ENCODE measurements at places on chromosomes 4 and X.

- DNase-seq = no peak
These were observed 11.3 kb downstream of the CACNA1F start for GRCh38 chrX:49221868-49222267.

DNA sequence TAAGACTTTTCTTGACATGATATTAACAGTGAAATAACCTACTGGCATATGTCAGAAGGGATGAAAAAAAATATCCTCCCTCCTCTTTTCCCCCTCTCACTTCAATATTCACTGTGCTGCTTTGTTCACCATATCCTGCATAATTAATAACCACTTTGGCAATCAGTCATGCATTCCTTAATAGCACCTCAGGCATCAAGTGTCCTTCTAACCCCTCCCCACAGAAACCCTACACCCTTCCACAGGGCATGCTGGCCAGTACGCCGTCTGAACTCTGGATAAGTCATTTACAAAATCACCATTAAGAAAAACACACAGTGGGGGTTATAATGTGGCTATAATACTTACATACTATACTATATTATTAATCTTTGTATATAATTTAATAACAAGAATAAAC lies 165.9 kb downstream of the PDGFC start:
- peak; percentile 17 for DNase-seq

DNA sequence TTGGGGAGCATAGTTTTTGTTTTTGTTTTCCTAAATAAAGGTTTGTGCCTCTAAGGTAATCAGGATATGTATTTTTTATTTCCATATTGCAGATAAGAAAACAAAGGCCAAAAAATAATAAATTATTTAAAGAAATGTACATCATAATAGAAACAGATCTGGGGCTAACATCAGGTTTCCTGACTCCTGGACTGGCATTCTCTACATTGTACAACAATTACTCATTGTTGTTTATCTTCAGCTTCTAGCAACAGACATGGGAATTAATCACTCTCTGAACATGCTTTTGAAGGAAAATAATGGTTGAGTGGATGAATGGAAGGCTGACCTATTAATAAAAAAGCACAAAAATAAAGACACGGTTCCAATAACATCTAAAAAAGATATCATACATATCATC lies 146.2 kb downstream of the KCNIP4 start:
- DNase-seq = no peak

DNA sequence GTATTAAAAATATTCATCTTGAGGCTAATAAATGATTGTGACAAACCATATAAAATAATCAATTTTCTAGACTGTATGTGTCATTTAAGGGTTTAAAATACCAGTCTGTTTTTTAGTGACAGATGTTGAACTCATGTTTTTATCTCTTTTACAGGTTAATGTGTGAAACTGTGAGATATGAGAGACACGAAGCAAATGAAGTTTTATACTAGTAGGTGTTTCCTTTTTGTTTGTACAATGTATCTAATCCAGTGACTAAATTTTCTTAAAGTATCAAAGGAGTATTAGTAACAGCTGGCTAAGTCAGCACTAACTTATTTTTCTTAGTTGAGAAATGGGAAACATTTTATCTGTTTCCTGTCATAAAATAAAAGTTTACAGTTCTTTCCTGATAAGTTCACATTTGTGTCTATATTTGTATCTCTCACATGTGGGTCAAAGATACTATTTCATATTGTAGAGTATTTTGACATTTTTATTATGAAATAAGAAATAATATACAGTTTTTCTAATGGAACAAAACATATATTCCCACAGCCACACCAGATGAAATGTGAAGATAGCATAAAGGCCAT lies 90.3 kb downstream of the RAPGEF2 start:
- no peak for DNase-seq

GRCh38 chr4:126757219-126757618 lies 875.5 kb upstream of the INTU start:
- DNase-seq = no peak

- DNase-seq = no peak
These were observed 4.0 kb downstream of the LAP3 start for GRCh38 chr4:17580969-17581368.

DNA sequence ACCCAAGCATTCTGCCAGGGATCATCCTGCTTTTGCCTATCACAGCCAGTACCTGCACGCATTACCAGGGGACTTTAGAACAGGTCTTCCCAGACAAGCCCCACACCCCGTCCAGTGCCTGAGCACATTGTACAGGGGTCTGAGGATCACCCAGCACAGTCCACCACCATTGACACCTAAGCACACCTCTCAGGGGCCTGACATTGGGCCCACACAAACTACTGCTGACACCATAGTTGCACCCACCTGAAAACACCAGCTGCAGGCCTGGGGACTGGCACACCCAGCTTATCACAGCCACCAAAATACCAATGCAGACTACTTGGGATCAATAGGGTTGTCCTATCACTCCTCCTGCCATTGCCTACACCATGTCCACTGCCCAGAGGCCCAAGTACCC lies 14.7 kb upstream of the NAA11 start:
- no peak for DNase-seq

DNA sequence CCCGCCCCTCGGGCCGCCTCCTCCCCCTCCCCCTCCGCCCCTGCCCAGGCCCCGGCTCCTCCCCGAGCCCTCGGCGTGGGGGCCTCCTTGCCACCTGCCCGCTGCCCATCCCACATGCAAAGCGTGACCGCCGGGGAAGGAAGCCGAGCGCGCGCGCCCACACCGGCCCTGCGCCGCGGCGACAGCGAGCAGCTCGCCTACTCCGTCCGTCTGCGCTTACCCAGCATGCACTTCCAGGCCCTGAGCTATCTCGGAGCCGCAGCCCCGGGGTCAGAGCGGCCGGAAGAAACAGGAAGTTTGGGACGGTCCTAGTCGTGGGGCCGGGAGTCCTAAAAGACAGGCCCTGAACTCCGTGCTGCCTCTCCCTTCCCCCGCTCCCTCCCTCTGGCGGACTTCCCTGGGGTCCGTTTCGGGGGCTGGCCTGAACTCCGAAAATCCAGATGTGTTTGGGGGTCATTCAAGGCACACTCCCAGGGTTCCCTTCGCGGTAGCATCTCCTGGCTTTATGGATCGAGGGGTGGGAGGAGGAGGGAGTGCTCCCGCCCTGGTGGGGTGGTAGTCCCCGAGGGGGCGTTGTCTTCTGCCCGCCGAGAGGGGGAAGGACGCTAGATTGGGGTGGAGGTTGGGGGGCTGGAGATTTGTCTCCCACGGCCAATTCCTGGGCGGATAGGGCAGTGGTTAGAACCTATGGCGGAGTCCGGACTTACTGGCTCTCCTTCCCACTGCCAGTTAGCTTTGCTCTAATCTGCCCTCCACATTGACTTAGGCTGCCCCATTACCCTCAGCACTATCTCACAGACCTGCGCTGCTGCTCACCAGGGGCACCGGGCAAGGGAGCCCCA lies 25.0 kb upstream of the BCORL1 start:
- DNase-seq = peak; percentile 85

DNA sequence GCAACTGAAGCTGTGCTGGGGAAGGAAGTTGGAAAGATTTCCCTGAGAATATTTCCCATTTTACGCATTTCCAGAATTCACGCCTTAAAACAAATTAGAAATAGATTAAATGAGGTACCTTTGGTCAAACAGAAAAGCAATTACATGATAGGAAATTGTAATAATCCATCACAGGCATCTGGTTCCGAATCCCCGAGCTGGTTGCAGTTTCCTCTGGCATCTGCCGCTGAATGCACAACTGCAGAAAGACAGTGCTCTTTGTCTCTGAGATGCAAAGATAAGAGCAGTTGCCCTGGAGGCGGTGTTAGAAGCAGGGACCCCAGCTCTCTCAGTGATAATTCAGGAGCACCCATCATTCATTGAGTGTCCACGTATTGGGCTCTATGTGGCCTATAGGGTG lies 224.4 kb downstream of the LDB2 start:
- DNase-seq = no peak

DNA sequence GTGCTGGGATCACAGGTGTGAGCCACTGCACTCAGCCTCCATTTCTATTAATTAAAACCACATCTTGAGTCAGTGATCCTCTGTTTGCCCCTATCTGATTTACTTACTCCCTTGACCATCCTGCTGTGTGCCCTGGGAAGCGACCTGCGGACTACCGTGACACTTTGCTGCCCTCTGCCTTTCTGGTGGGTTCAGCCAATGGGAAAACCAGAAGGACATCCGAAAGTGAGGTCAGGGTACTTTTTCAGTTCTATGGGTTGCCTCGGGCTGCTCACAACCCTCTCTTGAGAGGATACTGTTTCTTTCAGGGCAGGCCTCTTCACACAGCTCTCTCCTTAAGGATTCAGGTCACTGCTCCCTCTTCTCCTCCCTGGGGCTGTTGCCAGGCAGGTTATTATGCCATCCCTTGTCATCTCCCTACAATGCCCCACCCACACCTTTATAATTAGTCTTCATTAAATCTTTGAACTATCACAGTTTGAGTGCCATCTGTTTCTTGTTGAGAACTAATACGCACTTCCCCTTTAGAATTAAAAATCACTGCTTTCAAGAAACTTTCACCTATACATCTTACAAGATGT lies 21.4 kb downstream of the PLAC8 start:
- DNase-seq = no peak

DNA sequence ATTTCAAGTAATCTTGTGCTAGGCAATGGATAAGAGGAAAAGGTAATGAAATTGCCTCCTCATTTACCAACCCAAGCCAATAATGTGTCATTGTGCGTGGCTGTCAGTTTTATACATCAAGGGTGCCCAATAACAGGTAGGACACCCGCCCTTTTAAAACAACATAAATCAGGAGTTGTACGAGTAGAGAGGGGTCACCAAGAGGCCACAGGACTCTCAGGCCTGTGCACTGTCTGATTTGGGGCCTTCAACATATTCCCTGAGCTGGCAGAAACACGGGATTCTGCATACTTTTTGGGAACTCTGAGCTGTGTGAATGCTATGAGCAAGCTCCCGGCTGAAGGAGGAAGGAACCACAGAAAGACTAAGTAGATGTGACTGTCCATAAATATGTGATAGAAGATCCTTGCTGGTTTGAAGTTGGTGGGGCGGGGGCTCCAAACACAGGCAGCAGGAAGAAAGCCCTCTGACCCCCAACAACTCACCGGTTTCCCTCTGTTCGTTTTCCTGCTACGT lies 82.7 kb upstream of the MAML3 start:
- DNase-seq = no peak

DNA sequence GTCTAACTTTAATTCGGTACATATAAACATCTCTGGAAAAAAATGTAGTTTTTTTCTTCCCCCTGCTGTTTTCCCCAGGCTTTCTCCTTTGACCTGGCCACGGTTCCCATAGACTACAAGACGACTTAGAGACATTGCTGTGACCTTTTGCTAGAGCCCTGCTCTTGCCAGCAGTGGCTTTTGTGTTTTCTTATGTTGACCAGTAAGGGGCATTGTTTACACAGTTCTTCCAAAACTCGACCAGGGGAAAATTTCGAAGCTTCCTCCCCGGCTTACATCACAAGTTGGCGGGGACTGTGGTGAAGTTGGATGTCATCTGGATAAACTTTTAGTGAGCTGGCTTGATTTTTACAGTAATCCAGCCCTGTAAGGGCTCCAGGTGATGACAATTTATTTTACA lies 9.3 kb downstream of the CCDC160 start:
- no peak for DNase-seq

- no peak for DNase-seq
These were observed 245.9 kb upstream of the GIMD1 start for GRCh38 chr4:106614441-106614840.

GRCh38 chr4:1247864-1248244 lies 1.1 kb downstream of the CTBP1 start:
- DNase-seq = peak; percentile 55

DNA sequence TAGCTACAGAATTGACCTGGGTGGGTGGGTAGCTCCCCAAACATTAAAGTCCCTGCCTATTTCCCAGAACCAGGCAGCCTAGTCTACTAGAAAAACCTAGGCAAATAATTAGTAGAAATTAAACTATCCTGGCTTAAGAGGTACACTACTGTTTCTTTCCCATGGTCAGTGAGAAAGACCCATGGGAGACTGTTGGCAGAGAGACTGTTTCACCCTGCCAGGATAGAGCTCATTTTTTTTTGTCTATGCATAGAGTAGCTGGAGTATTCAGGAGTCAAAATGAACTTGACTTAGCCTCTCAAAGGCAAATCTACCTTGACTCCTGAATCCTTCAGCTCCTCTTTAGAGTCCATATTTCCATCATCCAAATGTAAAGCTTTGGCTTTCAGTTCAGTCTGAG lies 107.0 kb upstream of the AR start:
- DNase-seq = no peak

DNA sequence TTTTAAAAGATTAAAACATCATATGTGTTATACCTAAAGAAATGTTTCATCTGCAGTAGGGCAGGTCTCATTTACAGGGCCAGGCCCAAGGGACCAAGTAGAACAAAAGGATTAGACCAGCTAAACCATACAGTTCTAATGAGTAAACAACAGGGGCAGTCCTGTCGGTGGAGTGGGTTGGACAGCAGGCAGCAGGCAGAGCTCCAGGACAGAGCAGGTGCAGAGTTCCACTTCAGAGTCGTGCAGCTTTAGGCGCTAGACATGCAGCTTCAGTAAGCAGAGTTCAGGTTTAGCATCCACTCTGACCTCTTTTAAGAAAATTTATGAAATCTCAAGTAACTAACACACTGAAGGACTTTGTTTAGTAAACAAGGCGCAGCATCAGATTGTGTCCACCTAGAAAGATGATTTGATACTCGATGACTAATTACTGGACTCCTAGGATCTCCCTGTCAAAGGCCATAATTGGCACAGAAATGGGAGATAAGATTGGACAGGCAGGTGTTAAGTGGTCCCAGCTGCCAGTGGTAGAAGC lies 487.7 kb upstream of the INTU start:
- no peak for DNase-seq

- no peak for DNase-seq
These were observed 578.0 kb downstream of the BCOR start for GRCh38 chrX:39519566-39520301.

DNA sequence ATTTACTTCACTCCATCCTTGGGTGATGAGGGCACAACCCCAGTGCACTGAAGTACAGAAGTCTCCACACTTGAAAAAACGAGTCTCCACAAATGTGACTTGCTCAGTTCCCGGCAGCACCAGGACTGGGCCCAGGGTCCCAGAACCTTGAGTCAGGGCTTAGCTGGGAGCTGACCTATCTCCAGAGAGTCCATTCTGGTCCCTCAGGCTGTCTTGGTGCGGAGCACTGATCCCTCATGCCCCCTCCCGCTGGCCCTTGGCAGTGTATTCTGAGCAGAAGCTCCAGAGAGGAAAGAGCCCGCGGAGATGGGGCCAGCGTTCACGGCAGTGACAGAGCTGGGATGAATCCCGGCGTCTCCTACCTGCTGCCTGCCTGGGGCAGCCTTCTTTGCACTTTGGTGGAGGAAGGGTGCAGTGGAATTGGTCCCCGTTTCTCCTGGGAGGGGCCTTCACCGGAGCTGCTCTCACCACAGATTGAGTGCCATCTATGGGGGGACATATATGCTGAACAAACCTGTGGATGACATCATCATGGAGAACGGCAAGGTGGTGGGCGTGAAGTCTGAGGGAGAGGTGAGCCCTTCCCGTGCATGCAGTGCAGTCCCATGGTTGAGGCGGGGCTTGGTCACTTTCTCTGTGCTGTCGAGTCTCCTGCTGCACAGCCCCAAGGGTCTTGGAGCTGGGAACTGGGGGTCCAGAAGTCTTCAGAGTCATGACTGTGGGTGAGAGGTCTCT lies 3.2 kb upstream of the FAM50A start:
- no peak for DNase-seq

GRCh38 chrX:79146640-79147390 lies 2.3 kb downstream of the GPR174 start:
- DNase-seq = no peak

- no peak for DNase-seq
These were observed 19.7 kb downstream of the FAM47E start for GRCh38 chr4:76271248-76271647.

GRCh38 chrX:10166731-10167151 lies 10.0 kb downstream of the CLCN4 start:
- no peak for DNase-seq

All from HEK293T (cell line).